ENCODE measurements at places on chromosomes 6 and 20.

DNA sequence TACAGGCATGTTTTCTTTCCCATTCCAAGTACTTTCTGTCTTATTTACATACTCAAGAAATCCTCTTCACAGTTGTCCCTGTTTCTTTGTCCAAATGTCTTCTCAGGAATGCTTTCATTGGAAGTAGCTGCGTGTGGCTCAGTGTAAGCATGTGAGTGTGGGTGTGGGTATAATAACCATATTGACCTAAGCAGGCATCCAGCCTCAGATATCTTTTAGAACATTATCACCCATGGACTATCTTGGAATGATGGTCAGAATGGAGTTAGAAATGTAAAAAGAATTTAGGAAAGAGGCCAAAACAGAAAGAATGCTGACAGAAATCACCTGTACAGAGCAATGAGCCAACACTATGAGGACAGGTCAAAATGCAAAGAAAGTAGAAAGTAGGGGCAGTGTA lies 16.4 kb downstream of the VNN2 start:
- no peak for DNase-seq

DNA sequence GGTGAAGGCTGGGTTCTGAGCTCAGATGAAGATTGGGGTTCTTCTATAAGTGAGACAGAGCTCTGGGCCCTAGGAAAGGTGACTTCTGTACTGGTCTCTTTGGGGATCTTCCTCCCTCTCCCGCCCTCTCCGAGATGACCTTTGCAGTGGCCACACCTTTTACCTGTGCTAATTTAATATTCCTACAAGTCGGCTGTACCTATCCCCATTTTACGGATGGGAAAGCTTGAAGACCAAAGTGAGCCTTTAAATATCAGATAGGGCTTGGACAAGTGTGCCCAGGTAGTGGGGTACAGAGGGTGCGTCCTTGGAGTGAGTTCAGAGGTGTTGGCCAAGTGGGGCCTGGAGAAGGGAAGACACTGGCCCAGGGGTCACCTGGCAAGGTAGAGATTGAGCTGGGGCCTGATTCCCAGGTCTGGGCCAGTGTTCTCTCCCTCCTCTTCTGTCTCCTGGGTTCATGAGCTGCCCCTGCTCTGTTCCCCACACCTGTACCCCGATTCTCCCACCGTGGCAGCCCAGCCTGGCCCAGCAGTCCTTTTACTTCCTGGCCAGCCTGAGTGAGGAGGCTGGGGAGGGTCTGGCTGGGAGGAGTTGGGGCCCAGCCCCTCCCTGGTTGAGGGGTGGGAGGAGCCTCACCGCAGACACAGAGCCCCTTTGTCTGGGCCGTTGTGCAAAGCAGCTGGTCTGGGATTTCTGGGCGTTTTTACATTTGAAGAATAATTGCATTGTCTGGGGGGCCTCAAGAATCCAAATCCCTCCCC lies 152.1 kb upstream of the RNF24 start:
- no peak for DNase-seq

DNA sequence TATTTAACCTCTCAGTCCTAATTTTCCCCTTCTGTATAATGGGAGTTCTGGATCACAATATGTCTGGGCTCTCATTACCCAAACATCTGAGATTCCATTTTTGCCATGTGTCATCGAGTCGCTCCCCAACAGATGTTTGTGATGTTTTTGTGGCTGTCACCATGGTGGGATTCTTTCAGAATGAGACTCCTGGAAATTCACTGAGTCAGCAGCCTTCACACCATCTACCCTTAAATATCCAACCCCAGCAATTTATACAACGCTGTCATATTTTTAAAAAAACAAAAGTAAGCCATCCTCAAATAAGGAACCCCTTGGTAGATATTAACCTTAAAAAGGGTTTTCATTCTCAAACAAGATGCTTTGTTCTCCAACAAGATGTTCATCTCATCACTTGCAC lies 20.9 kb downstream of the NRSN1 start:
- DNase-seq, result no peak

DNA sequence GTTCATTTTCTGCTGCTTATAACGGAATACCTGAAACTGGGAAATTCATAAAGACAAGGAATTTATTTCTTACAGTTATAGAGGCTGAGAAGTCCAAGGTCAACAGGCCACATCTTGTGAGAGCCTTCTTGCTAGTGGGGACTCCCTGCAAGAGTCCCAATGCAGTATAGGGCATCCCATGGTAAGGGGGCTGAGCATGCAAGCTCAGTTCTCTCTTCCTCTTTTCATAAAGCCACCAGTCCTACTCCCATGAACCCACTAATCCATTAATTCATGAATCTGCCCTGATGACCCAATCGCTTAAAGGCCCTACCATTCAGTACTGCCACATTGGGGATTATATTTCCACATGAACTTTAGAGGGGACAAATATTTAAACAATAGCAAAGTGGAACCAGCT lies 26.5 kb downstream of the CYB5R4 start:
- no peak for DNase-seq

DNA sequence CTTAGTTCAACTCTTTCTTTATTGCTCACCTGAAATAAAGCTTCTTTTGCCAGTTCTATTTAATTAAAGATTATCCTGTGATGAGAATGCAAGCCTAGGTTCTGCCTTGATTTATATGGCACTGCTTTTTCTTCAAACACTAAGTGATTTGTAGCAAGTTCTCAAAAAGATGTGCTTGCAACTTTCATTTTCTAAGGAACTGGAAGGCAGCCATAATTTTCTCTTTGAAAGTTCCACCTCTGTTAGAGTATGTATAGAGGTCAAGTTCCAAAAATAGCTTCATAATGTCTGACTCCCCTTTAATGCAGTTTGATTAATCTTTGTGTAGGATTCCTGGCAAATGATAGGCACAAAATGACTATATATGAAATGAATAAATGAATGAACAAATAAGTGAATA lies 528.3 kb upstream of the FLRT3 start:
- DNase-seq, result no peak

GRCh38 chr6:17884498-17885478 lies 102.6 kb downstream of the KIF13A start:
- DNase-seq, result peak; percentile 15

- no peak for DNase-seq
Measured at GRCh38 chr6:4814212-4814611, 38.0 kb downstream of the CDYL start.

Data from GM18507 (cell line).